Hippocampal formation (tissue), 2 donors: ENCODE measurements at places on chromosomes 7 and 10.

- DNase-seq, result no peak
Observed at GRCh38 chr10:125190414-125190813, 30.1 kb upstream of the CTBP2 start.

GRCh38 chr7:1049006-1049741 lies 4.8 kb downstream of the GPR146 start:
- DNase-seq, result no peak

- DNase-seq, result no peak
Observed at GRCh38 chr7:123070702-123071286, 75.3 kb upstream of the TAS2R16 start.

- no peak for DNase-seq
Observed at GRCh38 chr7:142348921-142349405, 91.1 kb upstream of the PRSS58 start.

DNA sequence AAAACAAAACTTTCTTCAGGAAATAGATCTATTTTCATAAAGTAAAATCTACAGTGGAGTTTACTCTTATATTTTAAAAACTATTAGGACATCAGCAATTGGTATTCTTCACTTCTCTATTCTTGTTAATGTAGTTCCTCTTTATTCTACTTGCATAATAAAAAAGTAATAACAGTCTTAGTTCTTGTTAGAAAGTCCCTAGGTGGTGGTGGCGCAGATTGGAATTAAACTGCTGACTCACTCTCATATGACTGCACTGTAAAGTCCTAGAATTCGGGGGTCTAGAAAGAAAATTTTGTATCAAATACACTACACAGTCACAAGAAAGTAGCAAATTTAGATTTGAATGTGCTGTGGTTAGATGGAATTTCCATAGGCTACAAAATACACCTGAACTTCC lies 44.6 kb upstream of the TES start:
- no peak for DNase-seq

- no peak for DNase-seq
Observed at GRCh38 chr10:118405928-118406327, 63.8 kb upstream of the FAM204A start.

DNA sequence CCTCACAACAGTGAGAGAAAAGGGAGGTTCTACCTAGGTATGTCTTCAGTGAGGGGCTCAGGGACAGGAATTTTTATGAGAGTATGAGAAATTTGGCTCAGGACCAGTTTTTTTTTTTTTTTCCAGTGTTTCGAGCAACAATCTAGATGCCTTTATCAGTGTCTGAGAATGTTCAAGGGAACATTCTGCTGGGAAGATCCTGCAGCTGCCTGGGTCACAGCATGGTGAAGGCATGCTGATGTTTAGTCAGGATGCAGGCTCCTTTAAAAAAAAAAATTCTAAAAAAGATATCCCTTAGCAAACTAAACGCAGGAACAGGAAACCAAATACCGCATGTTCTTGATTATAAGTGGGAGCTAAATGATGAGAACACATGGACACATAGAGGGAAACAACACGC lies 31.0 kb downstream of the SBDS start:
- no peak for DNase-seq

GRCh38 chr10:614139-614711 lies 75.2 kb downstream of the DIP2C start:
- no peak for DNase-seq

DNA sequence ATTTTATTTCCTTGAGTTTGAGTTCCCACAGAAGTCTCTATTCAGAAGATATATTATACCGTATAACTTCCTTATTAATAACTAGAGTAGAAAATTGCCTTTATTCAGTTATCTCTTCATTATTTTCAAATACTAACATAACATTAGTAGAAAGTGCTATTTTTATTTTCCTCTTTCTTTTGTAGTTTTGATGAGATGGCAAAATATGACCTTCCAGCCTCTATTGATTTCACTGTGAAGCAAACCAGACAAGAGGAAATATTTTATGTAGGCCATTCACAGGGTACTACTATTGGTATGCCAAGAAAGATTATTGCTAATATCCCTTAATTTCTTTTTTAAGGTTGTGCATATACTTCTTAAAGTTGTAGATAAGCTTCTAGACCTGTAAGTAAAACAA lies 7.9 kb downstream of the LIPJ start:
- no peak for DNase-seq

- no peak for DNase-seq
Observed at GRCh38 chr7:25482631-25483030, 254.3 kb upstream of the NPVF start.

DNA sequence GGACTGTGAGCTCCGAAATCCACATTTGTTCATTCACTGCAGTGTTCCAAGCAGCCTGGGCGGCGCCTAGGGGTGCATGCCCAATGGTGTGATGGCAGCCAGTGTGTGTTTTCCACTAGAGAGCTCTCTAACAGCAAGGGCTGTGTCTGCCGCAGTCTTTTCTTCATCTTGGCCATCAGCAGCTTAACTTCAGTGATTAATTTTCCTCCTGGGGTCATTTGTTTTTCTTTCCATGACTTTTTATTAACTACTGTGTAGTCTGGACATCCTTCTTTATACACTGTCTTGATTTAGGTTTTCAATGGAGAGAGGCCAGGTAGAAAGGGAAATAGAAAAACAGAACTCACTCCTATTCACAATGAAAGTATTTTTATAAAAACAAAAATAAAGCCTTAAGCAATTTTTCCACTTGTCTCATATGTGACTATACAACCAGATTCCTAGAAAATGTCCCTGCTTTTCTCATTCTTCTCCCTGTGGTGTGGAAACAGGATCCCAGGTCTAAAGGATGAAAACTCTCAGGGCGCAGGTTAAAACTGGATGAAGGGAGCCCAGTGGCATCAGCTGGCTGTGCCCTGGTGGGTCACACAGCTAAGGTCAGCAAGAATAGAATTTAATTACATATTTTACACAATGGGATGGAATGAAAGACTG lies 176.8 kb downstream of the PKD1L1 start:
- no peak for DNase-seq

GRCh38 chr7:18700147-18700546 lies 204.6 kb downstream of the HDAC9 start:
- DNase-seq, result no peak

DNA sequence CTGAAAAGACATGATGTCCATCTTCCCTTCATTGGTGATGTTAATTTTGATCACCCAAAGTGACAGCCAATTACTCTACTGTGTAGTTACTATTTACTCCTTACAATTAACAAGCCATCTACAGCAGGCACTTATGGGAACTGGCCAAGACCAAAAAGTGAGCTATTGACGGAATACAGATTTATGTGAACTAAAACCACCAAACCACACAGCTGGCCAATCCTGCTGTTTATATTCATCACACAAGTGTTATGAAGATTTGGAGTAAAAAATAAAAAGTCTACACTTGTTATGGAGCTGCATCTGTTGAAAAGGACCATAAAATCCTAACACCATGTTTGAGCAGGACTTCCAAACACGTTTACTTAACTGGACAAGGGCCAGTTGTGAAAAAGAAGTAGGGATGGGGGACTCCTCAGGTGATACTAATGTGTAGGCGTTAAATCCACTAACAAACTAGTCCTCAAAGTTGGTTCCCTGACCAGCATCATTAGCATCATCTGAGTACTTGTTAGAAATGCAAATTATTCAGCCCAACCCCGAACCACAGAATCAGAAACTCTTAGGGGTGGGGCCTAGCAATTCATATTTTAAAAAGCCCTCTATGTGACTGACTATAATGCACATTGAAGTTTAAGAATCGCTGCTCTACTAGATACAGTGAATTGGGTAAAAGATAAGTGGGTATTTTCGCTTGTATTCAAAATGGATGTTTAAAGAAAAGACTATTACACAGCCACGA lies 11.6 kb downstream of the MCMBP start:
- no peak for DNase-seq

- no peak for DNase-seq
Observed at GRCh38 chr10:23418051-23418681, 20.7 kb upstream of the OTUD1 start.

DNA sequence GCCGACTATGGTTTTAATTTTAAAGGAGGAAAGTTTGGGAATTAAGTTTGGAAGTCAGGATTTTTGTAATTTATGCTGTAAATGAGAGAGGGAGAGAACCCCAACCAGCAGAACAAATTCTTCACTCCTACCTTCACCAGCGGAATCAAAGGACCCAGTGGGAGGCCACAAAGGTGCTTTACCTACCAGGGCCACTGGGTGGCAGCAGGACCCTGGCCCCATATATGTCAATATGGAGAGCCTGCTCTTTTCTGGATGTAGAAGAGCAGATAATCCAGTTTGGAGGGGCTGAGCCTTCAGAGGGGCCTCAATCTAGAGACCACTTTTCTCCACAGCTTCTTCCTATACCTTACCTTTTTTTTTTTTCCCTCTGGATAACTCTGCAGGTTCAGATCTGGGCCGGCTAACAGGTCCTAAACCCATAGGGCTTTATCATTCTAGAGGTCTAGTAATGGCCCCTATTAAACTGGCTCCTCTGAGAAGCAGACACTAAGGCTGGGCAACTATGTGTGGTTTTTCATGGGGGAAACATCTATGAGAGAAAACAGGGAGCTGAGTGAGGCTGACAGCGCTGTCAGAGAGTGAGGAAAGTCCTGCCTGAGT lies 8.5 kb upstream of the SCD start:
- DNase-seq, result peak; percentile 52

DNA sequence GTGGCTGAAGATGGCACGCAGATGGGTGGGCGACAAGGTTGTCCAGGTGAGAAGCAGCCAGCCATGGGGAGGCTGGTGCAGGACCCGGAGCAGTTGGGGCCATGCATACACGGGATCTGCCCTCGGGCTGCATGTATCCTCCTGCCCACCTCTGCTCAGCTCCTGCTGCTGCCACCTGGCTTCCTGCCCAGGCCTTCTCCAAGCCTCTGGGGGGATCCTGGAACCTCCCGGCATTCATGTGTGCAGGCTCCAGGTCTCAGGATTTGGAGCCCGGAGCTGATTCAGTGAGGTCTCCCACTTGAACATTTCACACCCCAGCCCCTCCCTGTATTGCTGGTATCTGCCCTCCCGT lies 27.0 kb downstream of the PDGFA start:
- no peak for DNase-seq

DNA sequence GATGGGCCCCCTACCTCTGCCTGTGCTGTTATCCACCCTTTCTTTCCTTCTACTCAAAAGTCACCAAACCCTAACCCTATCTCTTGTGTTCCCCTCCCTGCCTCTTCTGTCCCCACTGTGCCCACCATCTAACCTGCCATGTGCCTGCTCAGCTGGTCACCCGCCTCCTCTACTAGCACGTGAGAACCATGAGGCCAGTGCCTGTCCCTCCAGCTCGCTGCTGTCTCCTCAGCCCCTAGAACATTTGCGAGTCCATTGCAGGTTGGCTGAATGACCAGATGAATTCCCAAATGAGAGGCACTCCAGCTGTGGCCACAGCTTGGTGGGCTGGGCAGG lies 129.0 kb downstream of the ARHGAP22 start:
- DNase-seq, result no peak

DNA sequence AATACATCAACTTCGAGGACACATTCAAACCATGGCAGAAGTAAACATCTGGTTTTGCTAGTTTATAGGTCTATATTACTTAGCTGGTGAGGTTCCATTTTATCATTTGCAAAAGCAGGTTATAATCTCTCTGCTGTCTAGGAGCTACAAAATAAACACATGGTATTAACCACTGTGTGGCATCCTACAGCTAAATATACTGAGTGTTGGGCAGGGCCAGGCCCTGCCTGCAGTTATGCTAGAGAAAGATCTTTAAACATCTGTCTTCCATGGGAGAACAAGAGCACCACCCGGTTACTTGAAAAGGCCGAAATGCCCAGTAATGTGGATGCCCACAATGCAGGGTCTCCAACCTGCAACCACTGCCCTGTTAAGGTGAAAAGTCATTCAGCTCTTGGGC lies 20.6 kb upstream of the FKBP9 start:
- no peak for DNase-seq

GRCh38 chr10:6161921-6162320 lies 40.8 kb upstream of the PFKFB3 start:
- DNase-seq, result peak; percentile 24

- no peak for DNase-seq
Observed at GRCh38 chr7:2307690-2308107, 6.5 kb downstream of the SNX8 start.

GRCh38 chr7:665736-666453 lies 60.6 kb upstream of the DNAAF5 start:
- no peak for DNase-seq

- no peak for DNase-seq
Observed at GRCh38 chr7:94212160-94212559, 182.5 kb upstream of the COL1A2 start.

GRCh38 chr10:111473361-111473760 lies 396.5 kb downstream of the ADRA2A start:
- DNase-seq, result no peak

DNA sequence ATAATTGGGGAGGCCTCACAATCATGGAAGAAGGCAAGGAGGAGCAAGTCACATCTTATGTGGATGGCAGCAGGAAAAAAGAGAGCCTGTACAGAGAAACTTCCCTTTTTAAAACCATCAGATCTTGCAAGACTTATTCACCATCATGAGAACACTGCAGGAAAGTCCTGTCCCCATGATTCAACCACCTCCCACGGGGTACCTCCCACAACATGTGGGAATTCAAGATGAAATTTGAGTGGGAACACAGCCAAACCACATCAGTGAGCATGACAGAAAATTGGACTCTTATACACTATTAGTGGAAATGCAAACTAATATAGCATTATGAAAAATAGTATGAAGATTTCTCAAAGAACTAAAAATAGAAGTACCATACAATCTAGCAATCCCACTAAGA lies 271.2 kb downstream of the MAGI2 start:
- no peak for DNase-seq

- no peak for DNase-seq
Observed at GRCh38 chr10:113993489-113993991, 50.1 kb upstream of the ADRB1 start.

DNA sequence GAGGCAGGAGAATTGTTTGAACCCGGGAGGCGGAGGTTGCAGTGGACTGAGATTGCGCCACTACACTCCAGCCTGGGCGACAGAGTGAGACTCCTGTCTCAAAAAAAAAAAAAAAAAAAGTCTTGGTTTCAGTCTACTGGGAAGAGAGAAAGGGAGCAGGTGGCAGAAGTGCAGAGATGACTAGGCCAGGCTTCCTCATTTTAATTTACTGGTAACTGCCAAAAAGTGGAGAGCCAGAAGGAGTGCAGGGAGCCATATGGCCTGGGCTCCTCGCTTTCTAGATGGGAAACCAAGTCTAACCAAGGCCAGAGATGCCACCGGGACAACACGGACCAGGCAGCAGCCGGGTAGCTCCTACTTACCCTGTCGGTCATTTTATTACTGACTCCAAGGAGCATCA lies 12.2 kb downstream of the SEPHS1 start:
- DNase-seq, result no peak

DNA sequence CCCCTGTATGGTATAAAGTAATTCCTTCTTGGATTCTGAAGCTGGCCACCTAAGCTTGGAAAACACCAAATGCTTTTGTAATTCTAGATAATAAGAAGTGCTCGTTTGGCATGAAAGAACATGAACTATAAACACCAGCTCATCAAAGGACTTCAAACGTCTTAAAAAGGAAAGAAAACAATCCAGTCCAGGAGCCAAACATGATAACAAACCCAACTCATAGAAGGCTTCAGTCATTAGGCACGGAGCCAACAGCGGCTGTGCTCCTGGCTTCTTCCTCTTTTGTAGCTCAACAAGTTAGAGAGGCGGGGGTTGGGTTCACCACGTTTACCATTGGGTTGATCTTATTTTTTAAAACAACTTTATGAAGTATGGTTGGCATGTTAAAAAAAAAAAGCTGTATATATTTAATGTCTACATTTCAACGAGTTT lies 56.4 kb upstream of the ECHDC3 start:
- DNase-seq, result no peak

- DNase-seq, result no peak
Observed at GRCh38 chr10:105192861-105193260, 551.8 kb downstream of the SORCS3 start.

- DNase-seq, result peak; percentile 24
Observed at GRCh38 chr10:92291921-92292845, 1.2 kb downstream of the MARCHF5 start.
